ENCODE measurements at places on chromosomes 11 and 22. TPM values are rescaled to one million over a fixed set of nuclear protein-coding genes. Genes with fewer than 3 reads are reported as not detected.

The IFITM10 gene
- total RNA-seq, result 0.51 TPM

The OR10A6 gene
- total RNA-seq, result not detected

The LUZP2 gene
- total RNA-seq, result not detected

The SLC22A12 gene
- not detected for total RNA-seq

The VPREB3 gene
- not detected for total RNA-seq

The TRIM49D2 gene
- total RNA-seq, result not detected

The TECTA gene
- 0.26 TPM for total RNA-seq

The MMP1 gene
- total RNA-seq, result 0.82 TPM

The TRPC6 gene
- total RNA-seq, result 0.82 TPM

The GRM5 gene
- total RNA-seq, result not detected

The NAT10 gene
- 15.9 TPM for total RNA-seq

Data from pericardium fibroblast (primary cell).